ENCODE measurements at places on chromosomes 2 and 18.

DNA sequence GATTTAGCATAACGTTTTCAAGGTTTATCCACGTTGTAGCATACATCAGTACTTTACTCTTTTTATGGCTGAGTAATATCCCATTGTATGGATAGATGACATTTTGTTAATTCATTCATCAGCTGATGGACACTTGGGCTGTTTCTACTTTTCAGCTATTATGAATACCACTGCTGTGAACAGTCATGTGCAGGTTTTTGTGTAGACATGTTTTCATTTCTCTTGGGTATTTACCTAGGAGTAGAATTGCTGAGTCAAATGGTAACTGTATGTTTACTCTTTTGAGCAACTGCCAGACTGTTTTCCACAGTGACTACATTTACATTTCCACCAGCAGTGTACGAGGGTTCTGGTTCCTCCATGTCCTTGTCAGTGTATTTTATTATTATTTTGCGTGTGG is 33.9 kb downstream of the COX7A2L start:
- no peak for DNase-seq

DNA sequence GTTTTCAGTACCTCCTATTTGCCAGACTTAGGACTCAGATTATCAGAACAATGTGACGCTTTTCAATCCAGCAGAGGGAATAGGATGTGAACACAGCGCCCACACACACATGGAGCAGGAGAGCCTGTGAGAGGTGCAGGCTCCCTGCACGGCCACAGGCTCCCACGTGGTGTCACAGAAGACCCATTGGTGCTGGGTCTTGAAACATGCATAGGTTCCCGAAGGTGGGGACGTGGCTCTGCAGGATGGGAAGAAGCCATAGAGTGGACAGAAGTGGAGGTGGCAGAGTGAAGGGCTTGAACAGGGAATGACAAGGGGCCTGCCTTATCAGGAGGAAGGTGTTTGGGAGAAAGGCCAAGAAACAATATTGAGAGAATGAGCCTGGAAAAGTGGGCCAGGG is 78.5 kb upstream of the BCL2L11 start:
- DNase-seq, result no peak

DNA sequence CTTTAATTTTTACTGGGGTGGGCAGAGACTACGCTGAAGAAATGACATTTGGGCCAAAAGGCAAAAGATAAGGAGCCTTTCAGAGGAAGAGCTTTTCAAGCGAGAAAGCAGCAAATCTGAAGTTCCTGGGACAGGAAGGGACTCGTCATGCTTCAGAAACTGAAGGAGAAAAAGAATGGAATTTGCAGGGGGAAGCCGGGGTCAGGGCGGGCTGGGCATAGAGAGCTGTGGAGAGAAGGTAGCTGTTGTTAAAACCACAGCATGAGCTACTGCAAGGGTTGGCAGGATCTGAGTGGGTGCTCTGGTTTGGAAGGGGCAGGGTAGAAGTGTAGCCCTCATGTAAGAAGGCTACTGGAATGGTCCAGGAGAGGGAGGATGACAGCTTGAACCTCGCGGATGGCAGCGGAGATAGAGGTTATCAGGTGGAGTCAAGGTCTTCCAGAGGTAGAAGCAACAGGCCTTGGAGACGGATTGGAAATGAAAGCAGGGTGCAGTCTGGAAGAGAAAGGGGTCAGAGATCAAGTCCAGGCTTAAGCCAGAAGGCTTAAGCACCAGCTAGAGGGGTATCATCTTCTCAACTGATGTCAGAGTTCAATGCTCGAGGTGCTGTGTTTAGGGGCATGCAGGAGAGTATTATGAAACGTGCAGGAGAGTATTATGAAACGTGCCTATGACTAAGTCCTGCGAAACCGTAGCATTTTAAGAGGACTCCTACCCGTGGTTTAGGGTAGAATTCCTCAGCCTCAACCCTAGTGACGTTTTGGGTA is 18.9 kb downstream of the ATP8B1 start:
- DNase-seq, result no peak

DNA sequence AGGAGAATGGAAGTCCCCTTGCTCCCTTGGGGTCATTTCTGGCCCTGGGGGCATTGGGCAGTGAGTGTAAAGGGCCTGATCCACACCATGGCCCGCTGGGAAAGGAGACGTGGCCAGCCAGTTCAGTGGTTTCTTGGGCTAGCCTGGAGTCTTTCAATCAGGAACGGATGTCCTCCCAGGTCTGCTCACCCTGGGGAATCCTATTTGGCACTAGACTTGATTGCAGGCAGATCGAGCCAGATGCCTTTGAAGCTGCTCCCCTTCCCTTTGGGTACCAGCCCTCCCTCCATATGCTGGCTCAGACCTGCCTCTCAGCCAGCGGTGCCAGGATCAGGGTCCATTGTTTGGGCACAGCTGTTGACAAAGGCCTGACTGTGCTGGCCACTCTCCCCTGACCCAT is 11.0 kb downstream of the FBLN7 start:
- no peak for DNase-seq

GRCh38 chr18:23994361-23994902 is 20.1 kb upstream of the TTC39C start:
- no peak for DNase-seq

GRCh38 chr2:7019191-7019590 is 102.0 kb downstream of the RNF144A start:
- no peak for DNase-seq

DNA sequence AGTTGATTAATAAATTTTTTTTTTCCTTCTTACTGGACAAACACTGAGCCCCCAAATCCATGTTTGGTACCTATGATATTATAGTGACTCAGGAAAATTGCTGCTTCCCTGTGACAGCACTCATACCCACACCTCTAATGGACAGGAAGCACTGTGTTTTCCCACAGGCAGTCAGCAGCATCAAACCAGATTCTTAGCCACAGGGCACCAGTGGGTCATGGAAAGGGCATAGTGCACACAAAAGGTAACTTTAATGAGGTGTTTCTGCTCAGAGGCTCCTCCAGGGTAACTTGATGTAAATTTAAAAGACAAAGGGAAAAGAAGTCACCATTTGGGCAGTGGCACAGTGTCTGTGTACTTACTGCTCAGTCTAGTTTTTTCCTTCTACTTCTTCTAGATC is 34.1 kb downstream of the SERPINB11 start:
- DNase-seq, result no peak

DNA sequence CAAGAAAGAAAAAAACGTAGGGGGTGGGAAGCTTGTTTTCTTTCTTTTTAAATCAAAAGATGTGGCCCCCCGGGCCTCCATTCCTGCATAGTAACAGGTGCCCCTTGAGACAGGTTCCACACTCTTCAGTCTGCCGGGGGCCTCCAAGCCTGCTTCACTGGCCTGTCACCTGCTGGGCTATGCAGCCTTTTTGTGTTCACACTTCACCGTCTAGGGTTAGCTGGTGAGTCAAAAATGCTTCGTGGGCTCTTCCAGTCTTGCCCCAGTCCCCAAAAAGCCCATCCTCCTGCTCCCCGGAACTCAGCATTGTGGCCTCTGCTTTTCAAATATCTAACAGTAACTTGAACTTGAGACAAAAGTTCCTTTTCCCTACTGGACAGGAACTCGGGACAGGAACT is 67.9 kb downstream of the POLR1A start:
- no peak for DNase-seq
